Gastrocnemius medialis (tissue), 4 donors: ENCODE measurements at places on chromosomes 2 and 18. TPM values are rescaled to one million over a fixed set of nuclear protein-coding genes. Genes with fewer than 3 reads are reported as not detected.

Gene SLC19A3
- 0.20 TPM for total RNA-seq

- DNase-seq, result no peak
Observed at GRCh38 chr2:142938240-142938639, 60.8 kb downstream of the KYNU start.

DNA sequence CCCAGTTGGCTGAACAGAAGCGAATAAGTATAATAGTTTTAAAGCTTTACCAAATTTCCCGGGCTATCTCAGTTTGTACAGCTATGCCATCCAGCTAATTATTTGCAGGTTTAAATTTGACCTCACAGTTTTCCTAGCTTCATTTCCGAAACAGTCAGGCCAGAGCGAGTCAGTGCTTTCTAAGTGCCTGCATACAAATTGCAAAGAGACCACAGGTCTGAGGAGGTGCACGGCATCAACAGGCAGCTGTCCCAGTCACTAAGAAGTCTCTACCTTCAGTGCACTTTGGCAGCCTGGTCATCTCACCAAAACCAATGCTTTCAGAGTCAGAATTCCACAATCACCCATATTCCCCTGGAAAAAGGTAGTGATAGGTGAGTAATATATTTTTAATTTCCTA lies 51.9 kb downstream of the LAMA1 start:
- DNase-seq, result no peak

- DNase-seq, result no peak
Observed at GRCh38 chr2:134225841-134226240, 28.0 kb upstream of the MGAT5 start.

Gene RAB6C
- not detected for total RNA-seq

Gene UGT1A5
- not detected for total RNA-seq

DNA sequence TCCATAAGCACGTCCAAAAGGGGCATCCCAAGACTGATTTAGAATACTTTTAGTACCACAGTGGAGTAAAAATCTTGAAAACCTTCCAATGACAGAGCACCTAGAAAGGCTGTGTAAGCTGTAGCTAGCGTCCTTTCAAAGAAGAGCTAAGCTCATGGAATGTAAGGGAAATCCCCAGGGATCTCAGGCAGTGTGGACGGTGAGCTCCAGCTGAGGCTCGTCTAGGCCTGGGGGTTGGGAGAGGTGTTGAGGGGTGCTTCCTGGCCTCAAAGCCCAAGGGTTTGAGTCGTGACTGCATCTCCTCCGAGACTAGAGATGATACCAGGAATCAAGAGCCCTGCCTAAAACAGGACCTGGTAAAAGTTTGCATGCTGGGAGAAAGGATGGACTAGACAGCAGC lies 7.6 kb downstream of the CTIF start:
- no peak for DNase-seq

Gene LDLRAD4
- total RNA-seq, result 6.6 TPM

Gene SMAD2
- total RNA-seq, result 53.6 TPM

- no peak for DNase-seq
Observed at GRCh38 chr2:122340246-122340645, 584.8 kb downstream of the TSN start.

DNA sequence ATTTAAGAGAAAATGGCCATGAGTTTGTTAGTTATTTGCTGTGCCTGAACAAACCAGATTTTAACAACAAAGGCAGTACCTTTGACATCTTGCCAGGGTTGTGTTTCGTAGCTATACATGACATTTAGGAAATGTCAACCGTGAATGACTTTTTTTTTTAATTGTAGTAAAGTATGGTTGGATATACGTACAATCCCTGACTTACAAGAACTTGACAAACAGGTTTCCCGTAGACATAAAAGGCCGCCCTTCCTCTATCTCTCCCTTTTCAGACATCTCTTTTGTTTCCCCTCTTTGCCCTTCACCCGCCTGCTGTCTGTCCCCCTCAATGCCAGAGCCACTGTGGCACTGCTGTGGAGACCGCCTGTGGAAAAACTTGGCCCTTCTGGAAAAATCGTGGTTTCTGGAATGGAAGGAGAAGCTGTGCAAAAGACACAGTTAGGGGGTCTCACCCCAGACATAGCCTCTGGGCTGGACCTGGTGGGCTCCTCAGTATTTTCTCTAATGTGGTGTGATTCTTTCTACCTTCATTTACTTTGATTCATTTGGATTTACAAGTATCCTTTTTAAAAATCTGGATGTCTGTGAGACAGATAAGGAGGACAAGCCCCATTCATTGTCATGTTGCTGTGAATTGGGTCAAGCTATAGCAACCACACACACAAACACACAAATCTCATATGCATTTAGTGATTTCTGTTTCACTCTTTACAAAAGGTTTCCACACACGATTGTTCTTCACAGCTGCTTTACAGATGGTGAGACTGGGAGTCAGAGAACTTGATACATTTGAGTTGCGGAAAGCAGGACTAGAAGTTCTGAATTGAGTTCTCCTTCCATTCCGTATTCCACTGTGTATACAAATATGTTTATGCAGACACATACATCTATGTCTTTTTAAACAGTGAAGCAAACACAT lies 48.6 kb downstream of the SPATS2L start:
- DNase-seq, result no peak

- no peak for DNase-seq
Observed at GRCh38 chr2:76763276-76763675, 758.9 kb downstream of the LRRTM4 start.

DNA sequence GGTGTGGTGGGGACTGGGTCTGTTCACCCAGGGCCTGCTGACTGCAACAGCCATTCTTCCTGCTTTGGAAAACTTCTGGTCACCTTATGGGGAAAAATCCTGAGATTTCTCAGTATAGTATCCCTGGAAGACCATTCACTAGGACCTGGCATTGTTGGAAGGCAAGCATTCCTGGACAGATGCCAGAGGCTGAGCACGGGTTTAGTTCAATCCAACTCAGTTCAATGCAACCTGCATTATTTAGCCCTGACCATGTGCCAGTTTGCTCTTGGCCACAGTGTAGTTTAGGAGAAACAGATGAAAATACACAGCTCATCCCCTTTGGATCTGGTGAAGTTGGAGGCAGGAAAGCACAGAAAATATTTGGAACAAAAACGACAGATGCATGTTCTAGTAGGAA lies 95.9 kb downstream of the LPIN1 start:
- no peak for DNase-seq

Gene IL1R2
- total RNA-seq, result 6.6 TPM

DNA sequence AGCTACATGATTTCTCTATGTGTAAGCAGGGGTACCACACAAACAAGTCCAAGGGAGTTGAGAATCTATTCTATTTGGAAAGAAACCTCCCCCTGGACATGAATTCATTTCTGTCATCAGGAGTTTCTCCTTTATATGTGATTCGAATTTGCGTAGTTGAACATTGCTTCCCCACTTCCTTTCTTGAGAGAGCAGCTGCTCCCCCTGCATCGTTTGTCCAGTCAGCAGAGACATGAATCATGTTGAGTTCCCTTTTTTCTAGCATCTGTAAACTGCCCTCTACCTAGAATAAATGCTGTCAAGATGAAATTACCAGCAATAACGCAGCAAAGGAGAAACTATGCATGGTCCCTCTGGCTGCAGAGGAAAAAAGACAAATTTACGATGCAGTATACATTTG lies 73.8 kb downstream of the KIF5C start:
- no peak for DNase-seq

Gene SERPINB4
- total RNA-seq, result not detected

- DNase-seq, result no peak
Observed at GRCh38 chr2:176149939-176150583, 1.3 kb upstream of the HOXD4 start.

- no peak for DNase-seq
Observed at GRCh38 chr18:10015288-10015701, 101.5 kb downstream of the VAPA start.

DNA sequence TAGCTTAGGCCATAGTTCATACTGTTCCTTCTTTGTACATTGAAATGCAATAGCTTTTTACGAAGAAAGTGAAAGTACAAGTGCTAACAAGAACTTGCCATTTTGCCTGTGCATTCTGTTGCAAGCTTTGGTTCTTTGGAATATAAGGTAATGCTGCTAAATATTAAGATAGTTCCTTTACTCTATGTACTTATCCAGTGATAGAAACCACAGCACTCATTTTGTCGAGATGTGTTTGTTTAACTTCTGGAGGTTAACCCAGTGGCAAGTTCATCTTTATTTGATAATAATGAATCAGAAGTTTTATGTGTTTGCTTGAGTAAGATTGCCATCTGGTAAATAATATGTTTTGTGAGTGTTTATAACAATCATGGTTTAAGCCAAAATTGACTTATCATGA lies 373.1 kb upstream of the FANCL start:
- DNase-seq, result no peak

Gene TTN
- 7,959 TPM for total RNA-seq

DNA sequence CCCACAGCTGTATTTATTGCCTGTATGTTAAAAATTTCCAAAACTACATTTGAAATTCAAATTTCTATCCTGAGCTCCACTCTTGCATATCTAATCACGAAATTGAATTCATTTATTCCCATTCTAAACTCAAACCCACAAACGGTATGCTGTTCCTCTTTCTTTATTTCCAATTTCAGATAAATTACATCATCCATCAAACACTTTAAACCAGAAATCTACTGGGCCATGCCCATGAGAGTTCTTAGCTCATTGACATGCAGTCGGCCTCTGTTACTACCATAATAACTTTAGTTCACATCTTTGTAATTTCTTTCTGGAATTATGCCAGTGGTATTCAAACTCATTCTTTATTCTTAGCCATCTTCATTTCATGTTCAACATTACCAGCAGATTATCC lies 100.3 kb downstream of the COL3A1 start:
- DNase-seq, result no peak

Gene REG3A
- total RNA-seq, result not detected

- no peak for DNase-seq
Observed at GRCh38 chr2:59885541-59885940, 667.9 kb downstream of the BCL11A start.

DNA sequence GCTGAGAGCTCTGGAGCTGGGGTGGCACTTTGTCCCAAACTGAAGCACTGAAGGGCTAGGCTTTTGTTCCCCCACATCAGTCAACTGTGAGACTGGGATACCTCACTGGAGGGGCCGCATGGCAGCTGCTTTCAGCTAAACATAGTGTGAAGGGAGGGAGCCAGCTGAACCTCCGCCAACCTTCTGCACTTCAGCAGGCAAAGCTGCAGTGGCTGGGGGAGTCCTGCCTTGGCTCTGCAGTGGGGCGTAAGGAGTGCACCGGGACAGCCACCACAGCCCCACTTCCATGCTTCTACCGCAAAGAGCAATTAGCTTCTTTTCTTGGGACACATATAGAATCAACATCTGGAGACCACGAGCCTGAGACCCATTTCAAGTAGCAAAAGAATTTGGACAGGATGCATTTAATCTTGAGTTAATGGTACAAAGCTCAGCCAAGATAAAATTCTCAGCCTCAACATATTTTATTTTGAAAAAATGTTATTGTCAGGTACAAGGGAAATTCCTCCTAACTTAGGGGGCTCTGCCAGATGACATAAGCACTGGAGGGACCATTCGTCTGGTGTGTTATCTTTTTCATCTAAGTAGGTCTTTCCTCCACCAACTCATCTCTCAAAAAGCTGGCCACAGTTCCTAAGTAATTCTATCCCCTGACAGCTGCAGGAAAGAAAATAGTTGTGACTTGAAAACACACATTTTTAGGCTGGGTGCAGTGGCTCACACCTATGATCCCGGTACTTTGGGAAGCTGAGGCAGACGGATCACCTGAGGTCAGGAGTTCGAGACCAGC lies 25.6 kb upstream of the MYCN start:
- no peak for DNase-seq

Gene LIPT1
- total RNA-seq, result 6.2 TPM

Gene XIRP2
- total RNA-seq, result 1,047 TPM

GRCh38 chr2:79910643-79911042 lies 393.9 kb downstream of the LRRTM1 start:
- no peak for DNase-seq

GRCh38 chr2:198321522-198322088 lies 517.2 kb downstream of the PLCL1 start:
- DNase-seq, result no peak

- no peak for DNase-seq
Observed at GRCh38 chr2:238380785-238381184, 45.9 kb upstream of the ASB1 start.

DNA sequence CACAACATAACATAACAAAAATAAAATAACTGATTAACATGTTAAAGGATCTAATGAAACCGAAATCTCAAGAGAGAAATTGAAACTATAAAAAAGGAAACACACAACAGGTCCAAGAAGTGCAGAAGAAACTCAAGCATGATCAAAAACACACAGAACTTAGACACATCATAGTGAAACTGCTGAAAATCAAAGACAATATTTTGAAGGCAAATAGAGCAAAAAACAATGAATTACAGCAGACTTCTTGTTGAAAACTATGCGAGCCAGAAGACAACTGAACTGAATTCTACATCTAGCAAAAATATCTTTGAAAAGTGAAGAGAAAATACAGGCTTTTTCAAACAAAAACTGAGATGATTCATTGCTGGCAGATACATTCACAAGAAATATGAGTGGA lies 61.3 kb downstream of the UGP2 start:
- no peak for DNase-seq

Gene MGAT4A
- total RNA-seq, result 13.7 TPM

- no peak for DNase-seq
Observed at GRCh38 chr2:208074610-208075356, 49.5 kb upstream of the PLEKHM3 start.

Gene STPG4
- total RNA-seq, result 0.33 TPM

- DNase-seq, result no peak
Observed at GRCh38 chr2:36476411-36476810, 120.8 kb downstream of the CRIM1 start.

- DNase-seq, result no peak
Observed at GRCh38 chr2:226540204-226540994, 259.2 kb downstream of the IRS1 start.

GRCh38 chr2:794554-795241 lies 117.5 kb upstream of the TMEM18 start:
- DNase-seq, result no peak

DNA sequence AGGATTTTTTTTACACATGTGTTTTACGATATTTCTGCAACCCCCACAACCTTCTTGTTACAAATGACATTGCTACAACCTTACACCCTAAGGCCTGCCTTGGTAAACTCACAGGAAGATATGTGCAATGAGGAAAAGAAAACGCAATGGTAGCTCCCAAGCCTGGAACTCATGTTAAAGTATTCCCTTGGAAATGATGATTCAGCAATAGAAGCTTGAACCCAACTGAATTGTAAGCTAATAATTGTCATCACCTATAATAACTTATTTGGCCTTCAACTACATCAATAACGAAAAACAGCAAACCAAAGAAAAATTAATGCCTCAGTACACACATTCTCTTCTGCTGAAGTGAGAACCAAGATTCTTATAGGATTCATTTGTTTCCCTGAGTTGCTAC lies 491.0 kb downstream of the LRP1B start:
- DNase-seq, result no peak

- DNase-seq, result no peak
Observed at GRCh38 chr18:33696332-33697162, 118.5 kb downstream of the ASXL3 start.
